Left cardiac atrium (tissue), 4 donors: ENCODE measurements at places on chromosomes 13 and 19. TPM values are rescaled to one million over a fixed set of nuclear protein-coding genes. Genes with fewer than 3 reads are reported as not detected.

The KLK5 gene
- 0.42 TPM for total RNA-seq

The KCNK6 gene
- total RNA-seq, result 2.7 TPM

The FXYD1 gene
- 297 TPM for total RNA-seq

The SYNGR4 gene
- total RNA-seq, result not detected

The AMH gene
- total RNA-seq, result 1.6 TPM

The CFAP97D2 gene
- total RNA-seq, result not detected

The MATK gene
- 0.92 TPM for total RNA-seq

The IGFLR1 gene
- total RNA-seq, result 7.0 TPM

The CALR3 gene
- total RNA-seq, result not detected

The AKAP8 gene
- 16.0 TPM for total RNA-seq

GRCh38 chr13:40552895-40553294 is 113.5 kb downstream of the FOXO1 start:
- DNase-seq, result no peak

GRCh38 chr13:103140001-103140671 is 73.9 kb upstream of the SLC10A2 start:
- DNase-seq, result no peak

- DNase-seq, result peak; percentile 20
These were observed 6.5 kb downstream of the FGF22 start for GRCh38 chr19:645912-646778.

DNA sequence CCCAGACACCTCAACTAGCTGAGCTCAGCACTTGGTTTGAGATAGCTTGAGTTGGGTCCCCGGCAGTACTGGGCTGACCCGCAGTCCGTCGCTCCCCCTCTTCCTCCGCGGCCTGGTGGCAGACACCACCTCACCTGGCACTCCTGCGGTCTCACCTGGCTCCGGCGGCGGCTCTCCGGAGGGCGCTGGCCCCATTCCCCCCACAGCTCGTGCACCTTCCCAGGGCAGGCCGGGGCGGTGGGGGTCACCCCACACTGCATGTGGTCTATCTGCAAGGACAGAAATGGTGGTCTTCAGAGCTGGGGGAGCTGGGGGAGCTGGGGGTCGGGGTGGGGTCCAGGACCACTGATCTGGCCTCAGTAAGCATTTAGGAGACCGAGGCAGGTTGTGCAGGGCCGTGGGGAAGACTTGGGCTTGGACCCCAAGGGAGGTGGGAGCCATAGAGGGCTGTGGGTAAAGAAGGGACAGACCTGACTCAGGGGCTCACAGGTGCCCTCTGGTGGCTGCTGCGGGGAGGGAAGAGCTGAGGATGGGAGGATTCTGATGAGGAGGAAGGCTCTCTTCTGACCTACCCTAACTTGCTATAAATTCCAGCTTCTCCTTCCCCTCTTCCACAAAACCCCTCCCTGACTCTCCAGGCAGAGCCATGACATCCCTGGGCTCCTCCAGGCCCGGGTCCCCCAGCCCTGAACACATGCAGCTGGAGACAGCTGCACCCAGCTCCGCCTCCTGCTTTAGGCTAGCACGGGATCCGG is 6.7 kb upstream of the PLIN4 start:
- peak; percentile 64 for DNase-seq

GRCh38 chr13:66369666-66370065 is 860.5 kb downstream of the PCDH9 start:
- DNase-seq, result no peak

DNA sequence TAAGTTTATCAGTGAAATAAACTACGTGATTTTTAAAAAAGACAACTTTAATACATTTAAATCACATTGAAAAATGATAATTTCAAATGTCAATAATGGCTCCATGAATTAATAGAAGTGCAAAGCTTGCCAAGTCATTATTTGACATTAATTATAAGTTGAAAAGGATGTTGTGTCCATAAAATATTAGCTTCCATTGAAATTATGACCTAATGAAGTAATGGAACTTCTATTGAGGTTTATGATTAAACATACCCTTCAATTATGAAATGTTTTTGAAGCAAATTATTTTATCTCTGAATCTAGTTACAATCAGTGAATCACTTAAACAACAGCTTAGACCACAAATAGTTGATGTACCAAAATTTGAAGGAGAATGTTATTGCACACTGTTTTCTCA is 144.2 kb downstream of the SLITRK6 start:
- DNase-seq, result no peak

DNA sequence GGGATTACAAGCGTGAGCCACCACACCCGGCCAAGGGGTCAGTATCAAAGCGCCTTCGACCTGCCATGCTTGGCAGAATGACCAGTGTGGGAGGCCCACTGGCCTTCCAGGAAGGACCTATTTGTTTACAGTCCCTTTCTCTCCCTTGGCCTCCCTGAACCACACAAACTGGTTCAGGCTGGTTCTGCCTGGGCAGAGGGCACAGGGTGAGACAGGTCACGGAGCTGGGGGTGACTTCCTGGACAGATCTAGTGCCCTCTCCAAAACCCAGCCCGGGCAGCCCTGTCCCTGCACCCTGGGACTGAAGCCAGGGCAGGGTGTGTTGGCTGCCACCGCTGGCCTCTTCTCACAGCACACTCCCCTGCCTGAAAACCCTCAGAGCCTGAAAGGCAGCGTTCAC is 11.3 kb downstream of the PLEKHF1 start:
- no peak for DNase-seq

- no peak for DNase-seq
These were observed 18.0 kb upstream of the PLPP2 start for GRCh38 chr19:309206-309565.

- no peak for DNase-seq
These were observed 5.8 kb upstream of the KBTBD7 start for GRCh38 chr13:41200126-41200525.

- DNase-seq, result no peak
These were observed 135.3 kb upstream of the MCF2L start for GRCh38 chr13:112833551-112834257.

GRCh38 chr13:30725326-30726085 is 9.8 kb upstream of the ALOX5AP start:
- DNase-seq, result no peak

DNA sequence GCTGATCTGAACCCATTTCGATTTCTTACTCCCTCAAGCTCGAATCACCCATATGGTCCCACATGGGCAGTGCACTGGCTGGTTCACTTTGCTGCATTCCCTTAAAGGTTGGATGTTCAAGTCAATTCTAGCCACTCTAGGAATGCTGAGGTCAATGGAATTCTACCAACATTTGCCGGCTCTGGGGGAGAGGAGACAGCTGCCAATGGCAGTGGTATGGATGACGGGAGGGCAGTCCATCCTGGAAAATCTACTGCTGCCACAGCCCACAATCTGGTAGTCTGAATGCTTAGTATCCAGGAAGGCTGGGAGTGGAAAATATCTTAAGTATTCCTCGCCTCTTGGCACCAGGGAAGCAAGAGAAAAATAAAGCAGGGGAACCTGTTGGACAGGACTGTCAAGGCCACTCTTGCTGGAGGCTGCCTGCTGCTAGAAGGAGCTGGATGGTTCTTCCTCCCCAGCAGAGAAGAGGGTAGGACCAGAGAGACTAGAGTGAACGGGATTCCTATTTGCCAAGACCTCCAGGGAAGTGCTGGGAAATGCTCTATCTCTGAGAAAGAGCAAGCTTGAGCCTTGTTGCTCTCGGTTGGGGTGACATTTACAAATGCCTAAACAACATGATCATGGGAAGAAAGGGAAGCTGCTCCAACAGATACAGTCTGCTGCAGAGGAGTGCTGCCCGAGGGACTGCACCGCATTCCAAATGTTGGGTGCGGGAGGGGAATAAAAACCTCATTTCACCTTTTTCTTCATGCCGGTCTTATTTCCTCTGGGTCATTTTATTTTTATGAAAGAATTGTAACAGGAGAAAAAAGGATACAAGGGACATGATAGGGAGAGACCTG is 20.7 kb upstream of the HMGB1 start:
- DNase-seq, result no peak

DNA sequence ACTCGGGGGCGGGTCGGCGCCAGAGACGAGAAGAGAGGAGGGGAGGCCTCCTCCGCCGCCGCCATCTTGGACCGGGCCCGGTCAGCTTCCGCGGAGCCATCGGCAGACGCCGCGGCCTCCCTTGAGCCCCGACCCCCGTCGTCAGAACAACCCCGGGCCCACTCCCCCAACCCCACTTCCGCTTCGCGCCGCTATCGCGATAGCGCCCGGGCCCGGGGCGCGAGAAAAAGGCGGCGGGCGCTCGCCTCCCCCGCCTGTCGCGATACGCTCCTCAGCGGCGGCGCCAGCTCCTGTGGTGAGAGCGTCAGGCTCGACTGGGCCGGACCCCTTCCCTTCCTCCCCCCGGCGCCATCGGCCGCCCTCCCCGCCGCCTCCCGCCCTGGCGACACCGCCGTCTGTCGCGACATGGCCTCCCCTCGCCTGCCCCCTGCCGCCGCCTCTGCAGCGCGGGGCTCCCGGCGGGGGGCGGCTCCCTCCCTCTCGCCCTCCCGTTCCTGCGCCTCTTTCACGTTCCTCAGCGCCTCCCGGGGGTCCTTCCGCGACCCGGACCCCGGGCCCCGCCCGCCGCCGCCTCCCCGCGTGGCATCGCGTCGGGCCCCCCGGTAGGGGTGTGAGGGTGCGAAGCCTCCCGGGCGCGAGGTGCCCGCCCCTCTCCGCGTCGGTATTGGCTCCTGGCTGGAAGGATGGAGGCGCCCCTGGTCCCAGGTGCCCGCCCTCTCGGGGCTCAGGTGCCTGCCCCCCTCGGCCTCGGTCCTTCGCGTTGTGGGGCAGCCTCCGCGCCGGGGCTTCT is at the start of gene CNOT3:
Gene CNOT3 (plus strand): TSS at position 64 of the 790 bp plus-strand sequence. CDS start 5,217 bp downstream, outside the sequence.
- DNase-seq, result peak; percentile 45

GRCh38 chr13:67080351-67080750 is 149.8 kb downstream of the PCDH9 start:
- no peak for DNase-seq

DNA sequence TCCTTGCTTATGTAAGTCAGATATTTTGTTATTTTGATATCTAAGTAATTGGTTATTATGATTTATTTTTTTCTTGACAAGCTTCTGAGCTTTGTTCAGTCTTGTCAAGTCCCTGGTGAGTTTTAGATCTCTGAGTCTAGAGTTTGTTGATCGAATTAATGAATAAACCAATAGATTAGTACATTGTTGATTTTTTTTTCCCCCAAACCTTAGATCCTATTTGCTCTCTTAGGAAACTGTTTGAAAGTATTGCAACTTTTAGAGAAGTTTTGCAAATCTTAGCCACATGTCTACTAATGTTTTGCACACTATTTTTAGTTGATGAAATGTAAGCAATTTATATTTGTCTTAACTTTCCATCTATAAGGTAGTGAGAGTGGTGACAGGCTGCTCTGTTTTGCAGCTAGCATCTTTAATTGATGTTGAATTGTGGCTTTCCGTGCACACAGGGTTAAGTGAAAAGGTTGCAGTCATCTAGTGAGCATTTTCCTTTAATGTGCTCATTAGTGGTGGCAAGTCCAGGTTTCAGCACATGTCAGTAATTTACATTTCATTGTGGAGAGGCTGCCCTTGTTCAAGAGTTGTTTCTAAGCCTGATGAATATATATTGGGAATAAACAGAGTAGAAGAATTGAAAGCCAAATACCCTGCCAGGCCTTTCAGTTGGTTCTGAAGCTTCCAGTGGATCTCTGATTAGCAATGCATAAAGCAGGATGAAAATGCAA is 86.3 kb downstream of the PCCA start:
- DNase-seq, result no peak

GRCh38 chr19:17873786-17874757 is 2.3 kb downstream of the SLC5A5 start:
- DNase-seq, result peak; percentile 43

DNA sequence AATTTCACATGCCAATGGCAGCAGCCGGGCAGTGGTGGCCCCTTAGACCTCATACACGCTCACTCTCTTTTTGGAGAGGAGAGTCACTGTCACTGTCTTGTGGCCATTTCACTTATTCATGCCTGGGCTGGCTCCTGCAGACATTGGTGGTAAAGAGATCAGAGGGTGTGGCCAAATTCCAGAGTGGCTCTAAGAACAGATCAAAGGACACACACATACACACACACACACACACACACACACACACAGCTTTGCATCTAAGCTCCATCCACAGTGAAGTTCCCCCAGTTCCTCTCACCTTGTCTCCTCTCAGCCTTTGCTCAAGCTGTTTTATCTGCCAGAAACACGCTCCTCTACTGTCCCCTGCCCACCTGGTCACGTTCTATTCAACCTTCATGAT is 46.5 kb upstream of the KPNA3 start:
- DNase-seq, result no peak
